ENCODE measurements at places on chromosomes 4 and X.

- DNase-seq = no peak
These were observed at the start of gene YY2 for GRCh38 chrX:21855937-21856415. YY2 (plus strand) TSS chrX:21855987; CDS start chrX:21856485, 498 bp downstream.

- DNase-seq = no peak
These were observed 156.0 kb downstream of the SH3KBP1 start for GRCh38 chrX:19731307-19731820.

GRCh38 chr4:109040441-109040840 lies 262.0 kb downstream of the COL25A1 start:
- no peak for DNase-seq

- peak; percentile 93 for DNase-seq
These were observed at the start of gene COX18 for GRCh38 chr4:73069338-73070073. COX18 (minus strand) TSS chr4:73069716; CDS start chr4:73069649, 67 bp downstream.

GRCh38 chrX:83906921-83907320 lies 46.0 kb downstream of the CYLC1 start:
- no peak for DNase-seq

DNA sequence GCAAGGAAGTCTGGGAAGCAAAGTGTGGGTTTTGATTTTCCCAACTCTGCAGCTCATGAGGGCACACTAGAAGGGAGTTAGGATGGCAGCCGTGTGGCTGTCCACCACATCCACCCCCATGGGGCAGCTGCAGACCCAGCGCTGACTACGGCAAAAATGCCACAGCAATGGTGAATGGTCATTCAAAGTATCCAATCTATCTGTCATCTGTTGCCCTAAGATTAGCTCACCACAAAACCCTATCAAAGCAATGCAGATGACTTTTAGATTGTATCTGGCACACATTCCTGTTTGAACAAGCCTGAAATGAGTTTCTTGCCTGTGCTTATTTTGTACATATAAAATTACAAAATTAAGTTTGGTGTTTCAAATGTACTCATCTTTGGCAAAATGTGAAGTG lies 29.7 kb upstream of the HPSE start:
- DNase-seq = no peak

GRCh38 chr4:70754470-70754869 lies 32.7 kb downstream of the RUFY3 start:
- DNase-seq = no peak

DNA sequence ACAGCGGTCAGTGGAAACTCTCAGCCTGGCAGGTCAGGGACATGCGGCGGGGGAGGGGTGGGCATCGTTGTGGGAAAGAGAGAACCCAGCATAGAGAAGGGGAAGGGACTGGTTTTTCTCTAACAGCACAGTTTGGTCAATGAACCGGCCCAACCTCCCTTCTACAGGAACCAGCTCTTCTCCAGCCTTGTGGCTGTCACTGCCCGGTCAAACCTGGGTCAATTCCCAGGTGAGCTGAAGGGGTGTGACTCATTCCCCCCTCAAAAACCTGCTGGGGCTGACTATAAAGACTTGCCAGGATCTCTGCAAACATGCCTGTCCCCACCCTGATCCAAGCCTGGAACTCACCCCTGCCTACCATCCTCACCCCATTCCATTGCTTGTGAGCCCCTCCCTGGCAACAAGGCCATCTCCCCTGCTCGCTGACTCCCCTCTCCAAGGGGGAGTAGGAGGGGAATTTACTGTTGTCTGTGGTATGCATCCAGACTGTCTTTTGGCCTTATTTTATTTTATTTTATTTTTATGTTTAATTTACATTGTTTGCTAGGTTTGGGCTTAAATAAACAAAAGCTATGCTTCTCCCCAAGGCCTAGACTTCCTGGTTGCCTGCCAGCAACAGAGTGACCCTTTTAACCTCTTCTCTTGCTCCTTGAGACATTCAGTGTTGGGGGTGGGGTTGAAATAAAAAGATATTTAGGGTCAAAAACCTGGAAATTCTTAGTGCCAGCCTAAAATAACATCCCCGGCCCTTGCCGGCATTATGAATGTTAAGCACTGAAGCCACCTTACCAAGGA lies 49.6 kb downstream of the TSC22D3 start:
- no peak for DNase-seq

DNA sequence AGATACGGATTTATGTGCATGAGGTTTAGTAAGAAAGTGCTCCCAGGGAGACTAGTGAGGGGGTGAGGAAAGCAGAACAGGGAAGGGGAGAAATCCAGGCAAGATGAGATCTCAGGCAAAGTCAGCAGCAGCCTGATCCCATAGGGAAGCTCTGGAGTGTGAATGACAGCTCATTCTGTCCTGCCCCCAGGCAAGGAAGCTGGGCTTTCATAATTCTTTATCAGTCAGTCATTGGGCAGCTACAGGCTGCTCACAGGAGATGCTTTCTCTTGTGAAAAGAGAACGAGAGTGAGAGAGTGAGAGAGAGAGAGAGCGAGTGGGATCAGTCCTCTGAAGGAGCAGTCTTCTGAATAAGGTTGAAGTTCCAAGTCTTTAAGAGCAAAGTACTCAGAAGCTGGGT lies 48.1 kb downstream of the SRPX start:
- DNase-seq = no peak

DNA sequence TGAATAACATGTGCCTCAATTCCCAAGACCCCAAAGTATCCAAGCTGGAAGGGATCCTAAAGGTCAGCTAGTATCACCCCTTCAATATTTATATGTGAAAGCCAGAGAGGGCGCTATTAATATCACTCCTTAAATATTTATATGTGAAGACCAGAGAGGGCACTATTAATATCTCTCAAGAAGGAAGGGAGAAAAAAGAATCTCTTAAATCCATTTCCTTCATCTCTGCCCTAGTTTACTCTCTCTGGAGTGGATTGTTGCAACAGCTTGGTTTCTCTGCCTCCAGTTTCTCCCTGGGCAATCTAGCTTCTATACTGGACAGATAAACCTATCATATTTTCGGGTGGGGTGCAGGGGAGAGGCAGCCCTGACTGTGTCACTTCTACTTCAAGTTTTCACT lies 31.6 kb upstream of the MSN start:
- no peak for DNase-seq

DNA sequence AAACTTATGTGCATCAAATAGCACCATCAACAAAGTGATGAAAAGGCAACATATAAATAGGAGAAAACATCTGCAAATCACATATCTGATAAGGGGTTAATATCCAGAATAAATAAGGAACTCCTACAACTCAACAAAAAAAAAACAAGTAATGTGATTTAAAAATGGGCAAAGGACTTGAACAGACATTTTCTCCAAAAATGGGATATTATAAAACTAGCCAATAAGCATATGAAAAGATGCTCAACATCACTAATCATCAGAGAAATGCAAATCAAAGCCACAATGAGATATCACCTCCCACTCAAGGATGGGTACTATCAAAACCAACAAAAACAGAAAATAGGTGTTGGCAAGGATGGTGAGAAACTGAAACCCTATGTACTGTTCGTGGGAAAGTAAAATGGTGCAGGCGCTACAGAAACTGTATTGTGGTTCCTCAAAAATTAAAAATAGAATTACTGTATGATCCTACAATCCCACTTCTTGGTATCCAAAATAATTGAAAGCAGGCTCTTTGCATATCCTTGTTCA lies 2.4 kb downstream of the DNAJB14 start:
- no peak for DNase-seq

- DNase-seq = no peak
These were observed 333.2 kb downstream of the ARHGAP10 start for GRCh38 chr4:148065075-148065474.

DNA sequence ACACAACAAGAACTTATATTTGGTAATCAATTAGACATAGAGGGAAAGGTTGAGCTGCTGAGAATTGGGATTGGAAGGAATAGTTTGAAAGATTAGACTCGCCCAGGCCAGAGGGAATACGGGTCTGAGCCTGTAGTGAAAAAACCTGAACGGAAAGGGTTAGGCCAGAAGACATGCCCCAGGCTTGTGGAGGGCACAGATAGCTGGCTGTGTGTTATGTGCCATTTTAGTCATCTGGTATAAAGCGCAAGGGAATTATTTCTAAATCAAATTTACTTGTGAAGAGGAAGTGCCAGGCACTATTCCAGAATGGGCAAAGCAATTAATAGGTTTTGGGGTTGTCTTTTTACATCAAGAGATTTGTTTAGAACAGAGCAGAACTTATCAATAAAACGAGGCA lies 187.5 kb upstream of the ANKRD50 start:
- no peak for DNase-seq

DNA sequence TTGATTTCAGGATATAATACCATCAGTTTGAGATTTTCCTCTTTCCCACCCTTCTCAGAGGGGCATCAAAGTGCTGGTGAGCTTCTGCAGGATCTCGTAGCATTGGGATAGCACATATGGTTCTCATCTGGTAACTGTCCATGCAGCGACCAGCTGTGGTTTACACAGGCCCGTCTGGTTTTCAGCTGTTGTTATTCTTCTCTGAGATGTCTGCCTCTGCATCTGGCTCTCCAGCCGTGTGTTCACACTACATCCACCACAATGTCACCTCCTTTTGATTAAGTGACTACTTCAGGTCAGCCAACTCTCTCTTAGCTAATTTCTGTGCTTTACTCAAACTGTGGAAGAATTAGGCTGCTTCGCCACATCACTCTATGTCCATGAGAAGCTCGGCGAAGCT lies 676.7 kb upstream of the TENM3 start:
- DNase-seq = no peak

- no peak for DNase-seq
These were observed 525.4 kb downstream of the CENPC start for GRCh38 chr4:67019686-67020437.

GRCh38 chr4:181308476-181309312 lies 934.5 kb upstream of the TENM3 start:
- no peak for DNase-seq

GRCh38 chr4:81255524-81255923 lies 40.5 kb upstream of the PRKG2 start:
- DNase-seq = no peak

- no peak for DNase-seq
These were observed 825.7 kb downstream of the TECRL start for GRCh38 chr4:63583561-63583960.

GRCh38 chr4:140893939-140894338 lies 137.8 kb upstream of the TBC1D9 start:
- no peak for DNase-seq

- no peak for DNase-seq
These were observed 557.7 kb downstream of the RAB28 start for GRCh38 chr4:12926189-12927066.

- DNase-seq = no peak
These were observed 86.8 kb upstream of the ETNPPL start for GRCh38 chr4:108849611-108850168.

DNA sequence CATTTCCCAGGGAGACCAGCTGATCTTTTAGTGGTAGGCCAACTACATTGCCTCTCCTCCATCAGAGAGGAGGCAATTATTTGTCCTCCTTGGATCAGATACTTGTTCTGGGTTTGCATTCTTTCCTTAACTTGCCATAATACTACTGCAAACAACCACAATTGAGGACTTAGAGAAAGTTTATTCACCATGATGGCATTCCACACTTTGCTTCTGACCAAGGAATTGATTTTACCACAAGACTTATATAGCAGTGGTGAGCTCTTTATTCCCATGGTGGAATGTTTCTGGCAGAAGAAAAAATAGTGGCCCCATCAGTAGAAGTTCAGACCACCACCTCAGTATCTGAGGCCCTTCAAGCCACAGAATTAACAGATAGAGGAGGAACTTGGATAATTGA lies 123.9 kb upstream of the PPP3CA start:
- no peak for DNase-seq

GRCh38 chrX:117096528-117096927 lies 633.8 kb upstream of the CT83 start:
- DNase-seq = no peak

DNA sequence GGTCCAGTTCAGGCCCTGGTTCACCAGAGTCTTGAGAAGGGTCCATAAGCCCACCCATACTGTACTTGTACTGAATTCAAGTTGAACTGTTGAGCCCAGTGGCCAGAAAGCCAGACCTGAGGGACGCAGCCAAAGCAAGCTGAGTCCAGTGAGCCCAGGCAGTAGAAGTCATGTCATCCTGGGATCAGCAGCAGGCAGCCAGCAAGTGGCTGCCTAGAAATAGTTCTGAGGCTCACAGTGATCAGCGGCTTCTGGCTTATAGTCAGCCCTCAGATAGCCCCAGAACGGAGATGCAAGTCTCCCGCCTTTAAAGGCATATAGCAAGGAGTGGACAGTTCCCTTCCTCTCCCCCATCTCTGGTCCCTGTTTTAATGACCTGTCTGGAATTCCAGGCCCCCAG lies 347.1 kb downstream of the FBXW7 start:
- no peak for DNase-seq

DNA sequence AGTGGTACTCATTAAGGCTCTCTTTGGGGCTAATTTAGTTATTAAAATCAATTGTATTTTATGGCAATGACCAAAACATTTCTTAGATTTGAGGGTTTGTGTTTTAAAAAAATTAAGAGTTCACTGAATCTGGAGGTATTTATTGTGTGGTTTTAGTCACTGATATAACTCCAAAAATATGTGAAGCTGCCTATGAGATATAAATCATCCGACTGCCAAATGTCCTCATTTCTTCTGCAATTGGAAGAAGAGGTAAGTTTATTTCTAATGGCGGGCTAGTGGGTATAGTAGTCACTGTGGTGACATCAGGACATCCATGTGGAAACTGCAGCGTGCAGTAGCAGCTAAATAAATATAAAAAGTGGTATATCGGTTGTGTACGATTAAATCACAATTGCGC lies 205.5 kb downstream of the MID1 start:
- no peak for DNase-seq

DNA sequence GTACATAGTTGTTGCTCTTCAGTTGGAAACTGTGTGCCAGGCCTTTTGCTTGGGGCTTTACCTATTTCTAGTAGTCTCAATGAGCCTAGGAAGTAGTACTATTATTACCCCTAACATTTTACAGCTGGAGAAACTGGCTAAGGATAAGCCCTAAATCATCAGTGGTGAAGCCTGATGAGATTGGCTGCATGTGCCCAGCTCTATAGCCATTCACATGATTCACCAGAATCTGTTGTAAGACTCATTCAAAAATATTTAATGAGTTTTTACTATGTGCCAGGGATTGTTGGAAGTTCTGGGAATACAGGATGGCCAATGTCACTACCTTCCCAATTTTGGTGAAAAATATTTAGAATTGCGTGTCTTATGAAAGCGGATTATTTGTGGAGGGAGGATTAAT lies 2.8 kb downstream of the KIT start:
- DNase-seq = no peak

- no peak for DNase-seq
These were observed 1.0 kb downstream of the ZDHHC9 start for GRCh38 chrX:129842510-129843208.

DNA sequence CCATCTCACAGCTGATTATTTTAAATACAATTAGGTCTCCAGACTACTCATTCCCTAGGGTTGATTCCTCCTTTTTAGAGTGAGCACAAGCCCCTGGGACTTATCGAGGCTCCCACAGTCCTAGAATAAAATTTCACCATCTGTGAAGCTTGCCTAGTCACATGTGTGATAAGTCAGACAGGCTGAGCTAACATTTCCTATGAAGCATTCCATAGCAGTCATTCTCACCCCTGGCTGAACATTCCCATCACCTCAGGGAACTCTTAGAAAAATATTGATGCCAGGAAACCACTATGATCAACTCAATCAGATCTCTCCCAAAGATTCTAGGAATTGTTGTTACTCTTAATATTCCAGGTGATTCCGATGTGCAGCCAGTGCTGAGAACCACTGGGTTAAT lies 37.7 kb downstream of the ARHGEF9 start:
- no peak for DNase-seq

- DNase-seq = no peak
These were observed 97.6 kb downstream of the PRDM5 start for GRCh38 chr4:120824946-120825345.

GRCh38 chrX:24133312-24133711 lies 16.2 kb upstream of the ZFX start:
- no peak for DNase-seq

Data from activated T-cell treated with anti-CD3 and anti-CD28 coated beads for 4 hours (primary cell).